CD4-positive, alpha-beta T cell treated with Interleukin-6 at 100 ng/mL for 8 hours (primary cell): ENCODE measurements at places on chromosomes 6 and 20.

- no peak for DNase-seq
Measured at GRCh38 chr20:43658723-43659419, 8.0 kb upstream of the MYBL2 start.

DNA sequence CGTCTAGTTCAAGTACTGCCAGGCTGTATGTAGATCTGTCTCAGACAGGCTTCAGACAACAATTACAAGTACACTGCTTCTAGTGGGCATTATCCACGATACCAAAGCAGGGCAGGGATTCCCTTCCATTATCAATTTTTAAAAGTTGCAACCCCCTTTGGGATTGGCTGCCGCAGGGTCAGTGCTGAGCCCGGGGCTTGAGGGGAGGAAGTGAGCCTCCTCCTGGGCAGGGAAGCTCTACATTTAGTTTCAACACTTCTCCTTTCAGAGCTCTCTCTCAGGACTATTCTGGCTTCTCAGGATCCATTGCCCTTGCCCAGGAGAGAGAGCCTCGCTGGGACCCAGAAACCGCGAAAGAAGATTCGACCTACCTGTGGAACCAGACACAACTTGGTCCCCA is 1.5 kb downstream of the HTR1B start:
- no peak for DNase-seq

DNA sequence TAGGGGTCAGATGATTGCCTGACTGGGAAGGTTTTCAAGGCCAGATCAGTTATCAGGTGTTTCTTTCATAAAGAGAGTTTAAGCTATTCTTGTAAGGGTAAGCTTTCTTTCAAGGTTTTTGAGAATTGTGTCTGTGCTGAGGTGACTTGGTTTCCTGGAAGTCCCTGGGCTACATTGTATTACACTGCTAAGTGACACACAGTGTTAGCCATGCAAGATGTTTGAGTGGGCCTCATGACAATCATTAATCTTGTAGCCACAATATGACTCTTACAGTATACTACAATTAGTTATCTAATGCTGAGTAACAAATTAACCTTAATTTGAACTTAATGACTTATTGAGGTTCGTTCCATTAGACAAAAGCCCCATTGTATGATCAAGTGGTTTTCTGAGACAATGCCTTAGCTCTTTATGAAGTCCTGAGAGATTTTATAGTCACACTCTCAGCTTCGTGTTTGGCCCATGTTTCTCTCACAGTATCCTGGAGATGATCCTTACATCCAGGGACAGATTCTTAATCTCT is 186.7 kb downstream of the RPS12 start:
- DNase-seq, result no peak

DNA sequence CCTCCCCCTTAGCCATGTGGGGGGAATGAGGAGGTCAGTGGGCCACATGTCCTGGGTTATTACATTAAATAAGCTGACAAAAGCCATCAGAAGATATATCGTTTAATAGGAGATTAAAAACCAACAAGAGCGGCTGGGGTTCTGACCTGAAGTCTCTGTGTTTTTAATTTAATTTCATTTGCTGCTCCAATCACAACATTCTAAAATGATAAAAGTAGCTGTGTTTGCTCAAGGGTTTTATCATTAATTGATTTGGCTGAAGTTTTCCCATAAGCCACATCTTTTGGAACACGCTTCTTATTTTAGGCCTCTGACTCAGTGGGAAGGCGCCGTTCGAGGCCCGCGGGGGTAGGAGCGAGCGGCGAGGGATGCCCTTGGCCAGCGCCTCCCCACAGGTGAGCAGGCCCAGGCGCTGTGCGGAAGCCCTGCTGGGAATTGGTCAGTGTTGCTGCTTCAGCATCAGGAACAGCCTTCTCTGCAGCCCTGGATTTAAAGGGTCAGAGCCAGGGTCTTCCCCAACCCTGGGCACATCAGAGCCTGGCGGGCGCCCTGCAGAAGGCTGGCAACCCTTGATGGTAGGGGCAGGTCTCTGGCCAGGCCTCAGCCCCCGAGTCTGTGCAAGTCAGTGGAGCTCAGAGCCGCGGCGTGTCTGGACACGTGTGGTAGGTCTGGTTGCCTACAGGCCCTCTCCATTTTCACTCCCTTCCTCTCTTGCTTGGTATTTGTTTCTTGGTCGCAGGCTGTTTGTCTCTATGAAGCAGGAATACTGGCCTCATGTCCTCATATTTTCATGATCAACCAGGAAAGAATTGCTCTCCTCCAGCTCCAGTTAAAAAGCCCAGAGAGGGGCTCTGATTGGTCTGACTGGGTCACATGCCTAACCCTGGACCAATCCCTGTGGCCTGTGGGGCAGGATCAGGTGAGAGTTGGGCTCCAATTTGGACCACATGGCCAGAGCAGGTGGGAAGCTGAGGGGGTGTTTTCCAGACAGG is 30.9 kb upstream of the MLN start:
- no peak for DNase-seq

DNA sequence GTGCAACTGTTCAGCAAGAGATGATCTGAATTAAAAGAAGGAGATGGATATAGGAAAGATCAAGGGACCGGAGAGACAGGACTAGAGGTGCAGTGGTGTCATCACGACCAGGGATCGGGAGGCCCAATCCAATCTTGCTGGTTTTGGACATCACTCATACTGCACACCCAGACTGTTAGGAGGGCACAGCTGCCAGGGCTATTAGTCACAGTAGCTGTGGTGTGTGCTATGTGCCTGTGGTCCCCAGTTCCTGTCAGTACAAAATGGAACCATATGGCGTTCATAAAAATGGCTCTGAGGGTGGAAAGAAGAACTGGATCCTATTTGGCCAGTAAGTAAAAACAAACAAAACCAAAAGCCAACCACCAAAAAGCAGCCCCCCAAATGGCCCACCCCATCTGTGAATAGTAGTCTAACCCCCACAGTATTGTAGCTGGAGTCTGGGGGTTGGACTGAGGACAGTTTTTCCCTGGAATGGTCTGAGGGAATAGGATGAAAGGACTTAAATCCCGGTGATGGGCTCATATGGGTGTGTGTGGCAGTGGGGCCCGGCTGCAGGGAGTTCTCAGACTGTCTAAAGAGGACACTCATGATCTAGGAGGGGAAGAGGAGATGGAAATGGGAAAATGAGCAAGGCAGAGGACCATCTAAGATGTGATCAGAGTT is 9.3 kb upstream of the NNAT start:
- DNase-seq, result no peak

GRCh38 chr20:62897666-62898065 is 28.6 kb downstream of the DIDO1 start:
- no peak for DNase-seq

DNA sequence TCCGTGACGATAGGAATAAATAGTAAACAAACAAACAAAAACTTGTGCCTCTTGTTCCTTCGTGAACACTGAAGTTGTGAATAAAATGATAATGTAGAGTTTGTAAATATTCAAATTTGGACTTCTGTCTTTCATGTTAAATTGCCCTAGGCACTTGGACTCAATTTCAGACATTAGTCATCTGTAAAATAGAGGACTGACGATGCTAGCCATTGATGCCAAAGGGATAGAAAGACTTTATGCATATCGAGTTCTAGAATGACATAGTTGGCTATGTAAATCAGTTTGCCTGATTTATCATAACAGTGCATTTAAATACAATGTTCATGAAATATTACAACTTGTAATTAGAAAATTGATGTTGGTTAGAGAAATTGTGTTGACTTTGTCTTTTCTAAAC is 45.9 kb upstream of the FLRT3 start:
- no peak for DNase-seq

GRCh38 chr6:3265671-3266070 is 6.9 kb downstream of the PSMG4 start:
- no peak for DNase-seq

- no peak for DNase-seq
Measured at GRCh38 chr20:58545565-58546415, 30.6 kb upstream of the APCDD1L start.

GRCh38 chr6:167152862-167153261 is 4.9 kb downstream of the GPR31 start:
- DNase-seq, result no peak
